ENCODE measurements at places on chromosomes 3 and 15. TPM values are rescaled to one million over a fixed set of nuclear protein-coding genes. Genes with fewer than 3 reads are reported as not detected.

- no peaks in the 10 kb centered on the region for H3K27me3 ChIP-seq
- no peaks in the 10 kb centered on the region for H3K4me1 ChIP-seq
- DNase-seq, result no peak
- H3K4me3 ChIP-seq, result no peak overlapping the region
Measured at GRCh38 chr3:55780913-55781312, 293.8 kb upstream of the WNT5A start.

The CTXN2 gene
- not detected for total RNA-seq

DNA sequence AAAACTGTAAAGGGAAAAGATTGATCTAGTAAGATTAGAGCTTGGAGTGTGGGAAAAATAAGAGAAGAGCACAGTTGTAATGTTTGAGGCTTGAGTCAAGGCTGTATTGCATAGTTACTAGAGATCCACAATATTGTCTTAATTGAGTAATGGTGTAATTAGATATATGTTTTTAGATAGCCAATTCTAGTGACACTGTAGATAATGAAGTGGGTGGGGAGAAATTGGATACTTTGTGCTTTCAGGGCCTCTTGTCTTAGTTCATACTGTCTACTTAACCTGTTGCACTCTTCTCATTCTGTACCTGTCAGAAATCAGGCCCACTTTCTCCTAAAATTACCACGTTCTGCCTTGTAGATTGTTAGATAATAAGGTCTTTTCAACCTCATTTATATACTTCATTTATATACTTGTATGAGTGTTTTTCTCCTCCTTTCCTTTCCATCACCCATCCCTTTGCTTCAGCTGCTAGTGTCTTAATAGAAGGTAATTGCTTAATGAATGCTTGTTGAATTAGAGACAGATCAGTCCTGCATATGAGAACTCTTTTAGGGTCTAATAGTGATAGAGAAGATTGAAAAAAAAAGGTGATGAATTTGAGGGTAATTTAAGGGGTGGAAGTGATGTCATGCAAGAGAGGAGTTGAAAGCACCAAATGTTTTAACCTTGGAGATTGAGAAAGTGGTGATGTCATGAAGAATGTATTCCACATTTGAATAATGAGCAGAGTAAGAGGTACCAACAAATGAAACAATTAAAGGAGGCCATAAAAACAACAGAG lies 32.0 kb downstream of the PIK3CA start:
- H3K36me3 ChIP-seq, result no peaks in the 10 kb centered on the region
- H3K27me3 ChIP-seq, result no peaks in the 10 kb centered on the region
- H3K4me1 ChIP-seq, result peaks cover 8% of the 10 kb centered on the region
- no peak overlapping the region for H3K27ac ChIP-seq
- H3K4me3 ChIP-seq, result no peak overlapping the region

GRCh38 chr15:79265167-79265566 lies 17.4 kb upstream of the ANKRD34C start:
- no peaks in the 10 kb centered on the region for H3K36me3 ChIP-seq
- no peaks in the 10 kb centered on the region for H3K4me1 ChIP-seq
- no peak for DNase-seq

- no peak overlapping the region for H3K4me3 ChIP-seq
- H3K36me3 ChIP-seq, result no peaks in the 10 kb centered on the region
- no peaks in the 10 kb centered on the region for H3K4me1 ChIP-seq
- peak overlapping the region; percentile 84 for H3K27ac ChIP-seq
- no peaks in the 10 kb centered on the region for H3K27me3 ChIP-seq
Measured at GRCh38 chr15:99613887-99614647, 48.3 kb downstream of the MEF2A start.

DNA sequence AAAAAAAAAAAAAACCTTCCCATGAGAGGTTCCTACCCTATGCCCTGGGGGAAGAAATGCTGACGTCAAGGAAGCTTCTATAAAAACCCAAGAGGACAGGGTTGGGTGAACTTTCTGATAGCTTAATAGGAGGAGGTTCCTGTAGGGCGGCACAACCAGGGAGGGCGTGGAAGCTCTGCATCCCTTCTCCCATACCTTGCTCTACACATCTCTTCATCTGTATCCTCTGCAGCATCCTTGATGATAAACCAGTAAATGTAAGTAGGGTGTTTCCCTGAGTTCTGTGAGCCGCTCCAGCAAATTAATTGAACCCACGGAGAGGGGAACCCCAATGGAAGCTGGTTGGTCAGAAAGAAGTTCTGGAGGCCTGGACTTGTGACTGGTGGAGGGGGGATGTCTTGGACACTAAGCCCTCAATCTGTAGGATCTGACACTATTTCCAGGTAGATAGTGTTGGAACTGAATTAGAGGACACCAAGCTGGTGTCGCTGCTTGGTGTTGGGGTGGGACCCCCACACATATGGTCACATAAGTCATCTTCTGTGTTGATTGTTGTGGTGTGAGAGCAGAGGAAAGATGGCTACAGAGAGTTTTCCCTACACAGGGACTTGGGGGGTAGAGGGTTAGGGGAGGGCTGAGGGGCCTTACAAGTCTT lies 91.5 kb downstream of the ST6GAL1 start:
- H3K4me1 ChIP-seq, result no peaks in the 10 kb centered on the region
- DNase-seq, result no peak
- no peak overlapping the region for H3K4me3 ChIP-seq
- no peak overlapping the region for H3K27ac ChIP-seq
- no peaks in the 10 kb centered on the region for H3K36me3 ChIP-seq
- H3K27me3 ChIP-seq, result no peaks in the 10 kb centered on the region

DNA sequence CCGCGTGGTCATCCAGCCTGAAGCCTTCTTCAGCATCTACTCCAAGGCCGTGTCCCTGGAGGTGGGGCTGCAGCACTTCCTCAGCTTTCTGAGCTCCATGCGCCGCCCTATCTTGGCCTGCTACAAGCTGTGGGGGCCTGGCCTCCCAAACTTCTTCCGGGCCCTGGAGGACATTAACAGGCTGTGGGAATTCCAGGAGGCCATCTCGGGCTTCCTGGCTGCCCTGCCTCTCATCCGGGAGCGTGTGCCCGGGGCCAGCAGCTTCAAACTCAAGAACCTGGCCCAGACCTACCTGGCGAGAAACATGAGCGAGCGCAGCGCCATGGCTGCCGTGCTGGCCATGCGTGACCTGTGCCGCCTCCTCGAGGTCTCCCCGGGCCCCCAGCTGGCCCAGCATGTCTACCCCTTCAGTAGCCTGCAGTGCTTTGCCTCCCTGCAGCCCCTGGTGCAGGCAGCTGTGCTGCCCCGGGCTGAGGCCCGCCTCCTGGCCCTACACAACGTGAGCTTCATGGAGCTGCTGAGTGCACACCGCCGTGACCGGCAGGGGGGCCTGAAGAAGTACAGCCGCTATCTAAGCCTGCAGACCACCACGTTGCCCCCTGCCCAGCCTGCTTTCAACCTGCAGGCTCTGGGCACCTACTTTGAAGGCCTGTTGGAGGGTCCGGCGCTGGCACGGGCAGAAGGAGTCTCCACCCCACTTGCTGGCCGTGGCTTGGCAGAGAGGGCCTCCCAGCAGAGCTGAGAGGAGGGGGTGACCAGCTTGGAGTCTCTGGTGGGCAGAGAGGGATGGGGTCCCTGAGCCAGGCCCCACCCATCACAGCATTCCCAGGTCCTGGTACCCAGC lies 37.9 kb downstream of the GOLGA6A start:
- H3K4me1 ChIP-seq, result no peaks in the 10 kb centered on the region
- no peaks in the 10 kb centered on the region for H3K36me3 ChIP-seq
- H3K4me3 ChIP-seq, result no peak overlapping the region
- no peak overlapping the region for H3K27ac ChIP-seq
- no peaks in the 10 kb centered on the region for H3K27me3 ChIP-seq

The AQP9 gene
- 350 TPM for total RNA-seq

The CCR3 gene
- not detected for total RNA-seq

DNA sequence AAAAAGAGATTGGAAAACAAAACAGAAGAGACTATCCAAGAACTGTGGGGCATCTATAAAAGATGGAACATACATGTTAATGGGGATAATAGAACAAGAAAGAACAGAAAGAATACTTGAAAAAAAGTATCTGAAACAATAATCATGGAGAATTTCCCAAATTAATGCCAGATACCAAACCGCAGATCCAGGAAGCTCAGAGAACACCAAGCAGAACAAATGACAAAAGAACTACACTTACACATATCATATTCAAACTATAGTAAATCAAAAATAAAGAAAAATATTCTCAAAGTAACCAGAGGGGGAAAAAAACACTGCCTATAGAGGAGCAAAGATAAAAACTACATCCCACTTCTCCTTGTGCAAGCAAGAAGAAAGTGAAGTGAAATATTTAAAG lies 40.0 kb downstream of the CLASP2 start:
- DNase-seq, result no peak
- H3K27ac ChIP-seq, result no peak overlapping the region
- H3K4me1 ChIP-seq, result peaks cover 5% of the 10 kb centered on the region
- no peaks in the 10 kb centered on the region for H3K36me3 ChIP-seq

DNA sequence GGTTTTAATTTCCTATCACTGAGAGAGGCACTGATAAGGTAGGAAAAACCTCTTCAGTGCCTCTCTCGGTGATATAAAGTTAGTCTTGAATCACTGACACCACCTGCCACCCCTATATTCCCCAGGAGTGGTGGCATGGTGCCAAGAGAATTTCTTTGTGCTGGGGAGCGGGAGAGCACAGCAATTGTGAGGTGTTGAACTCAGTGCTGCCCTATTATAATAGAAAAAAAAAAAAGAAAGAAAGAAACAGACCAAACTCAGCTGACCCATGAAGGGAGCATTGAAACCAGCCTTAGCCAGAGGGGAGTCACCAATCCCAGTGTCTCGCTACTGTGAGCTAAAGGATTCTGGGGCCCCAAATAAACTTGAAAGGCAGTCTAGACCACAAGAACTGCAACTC lies 201.4 kb upstream of the STT3B start:
- no peak for DNase-seq
- H3K36me3 ChIP-seq, result no peaks in the 10 kb centered on the region
- H3K27me3 ChIP-seq, result no peaks in the 10 kb centered on the region
- no peak overlapping the region for H3K4me3 ChIP-seq
- H3K27ac ChIP-seq, result no peak overlapping the region

DNA sequence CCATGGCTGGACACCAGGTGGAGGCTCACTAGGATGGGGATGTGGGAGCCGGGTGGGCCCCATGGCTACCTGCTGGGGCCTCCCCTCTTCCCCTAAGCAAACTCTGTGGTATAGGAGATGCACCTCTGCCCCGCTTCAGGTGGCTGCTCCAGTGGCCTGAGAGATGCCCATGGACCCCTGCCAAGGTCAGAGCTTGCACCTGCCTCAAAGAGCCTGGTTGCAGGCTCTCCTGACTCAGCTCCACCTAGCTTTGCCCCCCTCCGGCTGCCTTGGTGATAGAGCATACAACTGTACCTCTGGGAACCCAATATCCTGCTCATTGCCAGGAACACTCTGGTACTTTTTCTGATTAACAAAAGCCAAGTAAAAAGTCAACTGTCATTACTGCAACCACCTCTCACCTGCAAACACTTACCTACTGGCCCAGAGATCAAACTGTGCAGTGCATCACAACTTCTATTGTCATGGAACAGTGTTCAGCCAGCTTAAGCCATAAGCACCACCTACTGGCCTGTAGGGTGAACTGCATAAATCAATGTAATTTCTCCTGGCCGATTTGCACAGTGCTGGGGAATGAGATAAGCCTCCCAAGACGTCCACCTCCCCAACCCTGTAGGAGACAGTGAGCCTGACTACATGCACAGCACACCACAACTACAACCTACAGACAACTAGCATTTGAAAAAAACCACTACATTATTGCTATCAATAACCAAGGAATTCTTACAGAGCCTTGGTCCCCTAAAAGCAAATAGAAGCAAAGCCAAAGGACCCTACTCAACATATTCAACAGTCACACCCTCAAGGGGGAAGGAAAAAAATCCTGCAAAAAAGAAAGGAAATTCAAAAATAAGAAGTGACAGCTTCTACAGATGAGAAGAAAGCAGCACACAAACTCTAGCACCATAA lies 352.4 kb upstream of the ARHGEF26 start:
- H3K4me1 ChIP-seq, result no peaks in the 10 kb centered on the region
- H3K4me3 ChIP-seq, result no peak overlapping the region
- H3K27ac ChIP-seq, result no peak overlapping the region
- DNase-seq, result no peak
- H3K36me3 ChIP-seq, result no peaks in the 10 kb centered on the region

- H3K4me3 ChIP-seq, result no peak overlapping the region
- H3K27me3 ChIP-seq, result no peaks in the 10 kb centered on the region
- H3K4me1 ChIP-seq, result no peaks in the 10 kb centered on the region
Measured at GRCh38 chr15:64412216-64412615, 24.6 kb downstream of the TRIP4 start.

DNA sequence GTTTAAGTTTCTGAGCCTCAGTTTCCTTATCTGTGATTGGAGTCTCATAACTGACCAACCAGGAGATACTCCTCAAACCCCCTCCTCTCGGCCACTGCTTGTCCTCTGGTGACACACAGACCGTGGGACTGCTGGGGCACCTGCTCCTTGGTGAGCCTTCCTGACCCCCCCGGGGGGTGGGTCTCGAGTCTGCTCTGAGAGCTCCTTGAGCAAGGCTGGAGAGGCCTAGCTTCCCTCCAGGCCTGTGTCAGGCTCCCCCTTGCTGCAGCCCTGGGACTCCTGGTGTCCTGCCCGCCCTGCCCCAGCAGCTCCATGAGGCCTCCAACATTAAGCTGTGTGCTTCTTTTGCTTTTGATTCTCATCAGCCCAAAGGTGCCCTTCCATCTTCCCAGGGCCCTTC lies 27.7 kb downstream of the SRPRB start:
- H3K4me3 ChIP-seq, result no peak overlapping the region
- no peak for DNase-seq
- H3K27me3 ChIP-seq, result no peaks in the 10 kb centered on the region
- no peaks in the 10 kb centered on the region for H3K36me3 ChIP-seq

- DNase-seq, result no peak
- no peaks in the 10 kb centered on the region for H3K27me3 ChIP-seq
- no peaks in the 10 kb centered on the region for H3K36me3 ChIP-seq
- H3K4me3 ChIP-seq, result no peak overlapping the region
Measured at GRCh38 chr3:20462723-20463122, 276.7 kb upstream of the SGO1 start.
